AG08396 (cell line): ENCODE measurements at places on chromosomes 1 and 21.

GRCh38 chr1:2198571-2198970, 4.0 kb upstream of the FAAP20 start:
- DNase-seq, result no peak

DNA sequence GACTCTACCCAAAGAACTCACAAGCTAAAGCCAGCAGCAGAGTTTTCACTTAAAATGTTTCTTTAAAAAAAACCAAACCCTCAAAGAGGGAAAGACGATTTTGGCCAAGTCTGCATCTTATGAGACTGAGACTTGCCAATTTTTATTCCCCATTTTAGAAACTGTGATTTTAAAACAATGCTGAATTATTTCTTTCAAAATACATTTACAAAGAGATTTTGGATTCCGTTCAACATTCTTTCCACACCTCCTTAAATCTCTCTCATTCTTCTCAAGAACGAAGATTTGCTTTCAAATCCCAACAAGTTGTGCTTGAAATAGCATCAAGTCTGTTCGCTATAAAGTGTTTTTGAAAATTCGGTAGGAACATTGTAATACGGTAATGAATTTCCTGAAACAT, 133.9 kb upstream of the VANGL1 start:
- DNase-seq, result no peak

DNA sequence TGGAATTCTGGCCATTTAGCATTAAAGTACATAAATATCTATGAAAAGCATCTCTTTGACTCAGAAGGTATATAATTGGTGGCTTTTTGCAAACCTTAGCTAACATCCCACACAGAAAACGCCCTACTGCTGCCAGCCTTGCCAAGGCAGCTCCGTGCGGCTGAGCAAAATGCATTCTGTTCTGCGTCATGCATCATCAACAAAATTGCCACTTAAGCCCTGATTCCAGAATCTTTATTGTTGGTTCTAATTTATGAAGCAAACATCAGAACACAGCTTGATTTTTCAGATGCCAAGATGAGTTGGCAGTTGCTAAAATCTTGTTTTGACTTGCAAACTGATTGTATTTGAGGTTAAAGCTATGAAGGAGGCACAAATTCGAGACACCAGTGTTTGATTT, 314.9 kb upstream of the DEPDC1 start:
- DNase-seq, result no peak

DNA sequence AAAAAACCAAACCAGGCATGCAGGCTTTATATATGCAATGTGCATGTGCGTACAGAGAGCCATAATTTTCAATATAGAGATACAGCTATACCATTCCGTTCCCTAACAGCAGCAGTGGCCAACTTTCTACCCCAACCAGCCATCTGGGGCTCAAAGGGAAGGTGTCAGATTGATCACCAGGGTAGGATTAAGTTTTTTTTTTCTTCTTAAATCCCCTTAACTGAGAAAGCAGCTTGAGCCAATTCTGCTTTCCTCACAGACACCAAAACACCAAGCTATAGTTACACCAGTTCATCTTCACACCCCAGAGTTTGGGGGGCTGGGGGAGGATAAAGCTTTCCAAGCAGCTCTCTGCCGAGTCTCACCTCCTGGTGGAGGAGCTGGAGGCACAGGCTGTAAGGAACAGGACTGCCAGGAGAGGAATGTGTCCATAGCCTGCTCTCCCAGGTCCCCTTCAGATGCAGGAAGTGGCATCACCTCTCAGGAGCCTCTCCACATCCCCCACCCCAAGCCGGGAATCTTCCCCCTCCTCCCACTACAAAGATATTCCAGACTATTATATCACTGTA, 87.9 kb downstream of the SSBP3 start:
- DNase-seq, result no peak

DNA sequence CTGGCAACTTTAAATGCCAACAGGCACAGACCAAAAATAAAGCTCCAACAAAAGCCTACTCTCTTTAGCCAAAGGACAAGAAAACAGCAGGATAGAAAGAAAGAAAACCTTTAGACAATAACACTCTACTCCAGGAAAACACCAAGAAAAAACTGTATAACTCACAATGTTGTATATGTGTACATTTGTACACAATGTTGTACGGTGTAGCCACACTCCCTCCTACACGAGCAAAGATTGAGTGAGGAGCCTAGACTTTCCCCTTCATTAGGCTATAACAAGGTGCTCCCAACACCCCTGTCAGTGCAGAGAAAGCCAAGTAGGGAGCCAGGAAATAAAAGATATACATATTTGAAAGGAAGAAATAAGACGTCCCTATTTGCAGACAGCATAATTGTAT, 24.0 kb downstream of the GJA4 start:
- DNase-seq, result no peak

GRCh38 chr1:153533689-153534201, 2.0 kb downstream of the S100A6 start:
- peak; percentile 85 for DNase-seq

- DNase-seq, result no peak
Observed at GRCh38 chr1:110582378-110582777, 23.8 kb downstream of the KCNA2 start.
